ENCODE measurements at places on chromosomes 7 and 10. TPM values are rescaled to one million over a fixed set of nuclear protein-coding genes. Genes with fewer than 3 reads are reported as not detected.

GRCh38 chr10:93995598-93996271 is 2.0 kb downstream of the PLCE1 start:
- no peak for DNase-seq
- H3K27me3 ChIP-seq = peaks cover 20% of the 10 kb centered on the region
- no peak overlapping the region for H3K27ac ChIP-seq
- H3K4me1 ChIP-seq = no peaks in the 10 kb centered on the region
- no peak overlapping the region for H3K4me3 ChIP-seq

TMEM236 gene
- 0.10 TPM for total RNA-seq

FGFR2 gene
- total RNA-seq = 3.1 TPM

KCNMA1 gene
- total RNA-seq = not detected

All from CD4-positive, CD25-positive, alpha-beta regulatory T cell (primary cell).